Activated B cell treated with CpG ODN at 0.5 μM for 24 hours (primary cell): ENCODE measurements at places on chromosomes 1 and 21. TPM values are rescaled to one million over a fixed set of nuclear protein-coding genes. Genes with fewer than 3 reads are reported as not detected.

DNA sequence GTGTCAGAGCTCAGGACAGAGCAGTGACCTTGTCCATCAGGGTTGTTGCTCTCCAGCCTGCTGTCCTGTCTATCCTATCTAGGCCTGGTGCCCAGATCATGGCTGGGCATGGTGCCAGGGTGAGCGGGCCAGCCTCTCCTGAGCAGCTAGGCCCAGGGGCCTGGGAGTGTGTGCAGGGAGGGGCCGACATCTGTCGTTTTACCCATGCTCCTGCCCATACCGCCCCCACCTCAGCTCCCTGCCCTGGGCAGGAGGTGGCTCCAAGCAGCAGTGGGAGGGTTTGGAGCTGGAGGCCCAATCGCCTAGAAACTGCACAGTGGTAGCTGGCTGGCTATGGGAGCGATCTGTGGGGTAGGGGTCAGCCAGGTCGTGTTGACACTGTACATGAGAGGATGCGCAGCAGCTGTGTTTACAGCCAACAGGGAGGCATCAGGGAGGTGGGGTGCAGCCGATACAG lies 6.5 kb downstream of the INSRR start:
- peaks cover 7% of the 10 kb centered on the region for H3K4me1 ChIP-seq
- H3K27ac ChIP-seq, result no peak overlapping the region
- no peak overlapping the region for H3K4me3 ChIP-seq
- no peak for DNase-seq

GRCh38 chr1:200867018-200867811 lies 5.6 kb upstream of the GPR25 start:
- no peak overlapping the region for H3K4me3 ChIP-seq
- DNase-seq, result no peak
- H3K27ac ChIP-seq, result peak overlapping the region; percentile 35
- H3K36me3 ChIP-seq, result no peaks in the 10 kb centered on the region
- H3K27me3 ChIP-seq, result no peaks in the 10 kb centered on the region

GRCh38 chr1:239151937-239152336 lies 234.4 kb upstream of the CHRM3 start:
- no peaks in the 10 kb centered on the region for H3K36me3 ChIP-seq
- H3K4me1 ChIP-seq, result no peaks in the 10 kb centered on the region
- H3K27ac ChIP-seq, result no peak overlapping the region
- no peak for DNase-seq

- H3K4me3 ChIP-seq, result no peak overlapping the region
- no peak for DNase-seq
- H3K27ac ChIP-seq, result no peak overlapping the region
- no peaks in the 10 kb centered on the region for H3K27me3 ChIP-seq
- no peaks in the 10 kb centered on the region for H3K36me3 ChIP-seq
Measured at GRCh38 chr1:164473544-164473943, 85.4 kb upstream of the PBX1 start.

- H3K4me1 ChIP-seq, result no peaks in the 10 kb centered on the region
- no peak overlapping the region for H3K4me3 ChIP-seq
- H3K36me3 ChIP-seq, result peaks cover 2% of the 10 kb centered on the region
- H3K27ac ChIP-seq, result no peak overlapping the region
- no peaks in the 10 kb centered on the region for H3K27me3 ChIP-seq
Measured at GRCh38 chr1:18880585-18880984, 21.1 kb upstream of the TAS1R2 start.

PIK3R3 gene
- total RNA-seq, result 1.0 and 1.3 TPM in 2 replicates

DAP3 gene
- 138 and 144 TPM in 2 replicates for total RNA-seq
